Aorta (tissue), 5 donors: ENCODE measurements at places on chromosomes 2 and 18. TPM values are rescaled to one million over a fixed set of nuclear protein-coding genes. Genes with fewer than 3 reads are reported as not detected.

GRCh38 chr2:66583881-66584280 lies 149.0 kb downstream of the MEIS1 start:
- no peaks in the 10 kb centered on the region for H3K36me3 ChIP-seq
- no peaks in the 10 kb centered on the region for H3K4me1 ChIP-seq
- no peak overlapping the region for H3K27ac ChIP-seq
- DNase-seq = no peak

- H3K4me1 ChIP-seq = no peaks in the 10 kb centered on the region
- no peaks in the 10 kb centered on the region for H3K27me3 ChIP-seq
- no peak overlapping the region for H3K4me3 ChIP-seq
- DNase-seq = no peak
- no peak overlapping the region for H3K27ac ChIP-seq
- no peaks in the 10 kb centered on the region for H3K36me3 ChIP-seq
Observed at GRCh38 chr2:83068714-83069113, 1390.4 kb downstream of the SUCLG1 start.

DNA sequence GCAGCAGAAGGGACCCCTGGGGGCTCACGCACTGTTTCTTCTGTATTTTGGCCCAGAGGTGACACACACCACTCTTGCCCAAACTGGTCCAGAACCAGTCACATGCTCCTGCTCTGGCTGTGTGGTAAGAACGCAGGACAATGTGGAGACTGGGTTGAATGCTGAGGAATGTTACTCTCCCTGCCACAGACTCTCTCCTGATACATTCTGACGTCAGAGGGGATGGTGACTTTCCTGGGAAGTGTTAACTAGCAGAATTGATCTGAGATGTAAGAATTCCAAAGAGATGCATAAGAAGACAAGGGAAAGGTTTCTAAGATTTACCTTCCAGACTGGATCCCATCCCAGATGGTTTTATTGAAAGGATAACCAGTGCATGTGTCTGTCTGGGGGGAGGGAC lies 100.8 kb downstream of the ASB1 start:
- no peaks in the 10 kb centered on the region for H3K4me1 ChIP-seq
- H3K4me3 ChIP-seq = no peak overlapping the region
- H3K36me3 ChIP-seq = no peaks in the 10 kb centered on the region
- H3K27ac ChIP-seq = no peak overlapping the region

DNA sequence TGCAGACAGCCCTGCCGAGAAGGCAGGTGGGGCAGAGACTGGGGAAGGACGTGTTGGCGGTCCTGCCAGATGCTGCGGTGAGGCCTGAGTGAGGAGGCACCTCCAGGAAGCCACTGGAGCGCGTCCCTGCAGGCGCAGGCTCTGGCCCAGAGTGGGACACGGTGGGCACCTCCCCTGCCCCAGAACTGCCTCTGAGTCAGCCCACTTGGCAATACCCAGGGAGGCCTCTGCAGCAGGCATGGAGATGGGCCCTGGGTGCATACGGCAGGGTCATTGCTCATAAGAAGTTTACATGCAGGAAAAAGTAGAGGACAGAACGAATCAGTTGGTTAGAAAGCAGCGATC lies 195.9 kb downstream of the TFCP2L1 start:
- no peak overlapping the region for H3K4me3 ChIP-seq
- H3K27me3 ChIP-seq = no peaks in the 10 kb centered on the region
- no peaks in the 10 kb centered on the region for H3K36me3 ChIP-seq

GRCh38 chr2:191176305-191176704 lies 25.5 kb upstream of the STAT4 start:
- no peaks in the 10 kb centered on the region for H3K36me3 ChIP-seq
- no peak for DNase-seq
- H3K27ac ChIP-seq = no peak overlapping the region
- no peak overlapping the region for H3K4me3 ChIP-seq
- H3K27me3 ChIP-seq = no peaks in the 10 kb centered on the region

- no peaks in the 10 kb centered on the region for H3K27me3 ChIP-seq
- no peak for DNase-seq
- peaks cover 11% of the 10 kb centered on the region for H3K4me1 ChIP-seq
- H3K36me3 ChIP-seq = no peaks in the 10 kb centered on the region
- no peak overlapping the region for H3K4me3 ChIP-seq
Observed at GRCh38 chr2:200782251-200782650, 29.5 kb upstream of the BZW1 start.

DNA sequence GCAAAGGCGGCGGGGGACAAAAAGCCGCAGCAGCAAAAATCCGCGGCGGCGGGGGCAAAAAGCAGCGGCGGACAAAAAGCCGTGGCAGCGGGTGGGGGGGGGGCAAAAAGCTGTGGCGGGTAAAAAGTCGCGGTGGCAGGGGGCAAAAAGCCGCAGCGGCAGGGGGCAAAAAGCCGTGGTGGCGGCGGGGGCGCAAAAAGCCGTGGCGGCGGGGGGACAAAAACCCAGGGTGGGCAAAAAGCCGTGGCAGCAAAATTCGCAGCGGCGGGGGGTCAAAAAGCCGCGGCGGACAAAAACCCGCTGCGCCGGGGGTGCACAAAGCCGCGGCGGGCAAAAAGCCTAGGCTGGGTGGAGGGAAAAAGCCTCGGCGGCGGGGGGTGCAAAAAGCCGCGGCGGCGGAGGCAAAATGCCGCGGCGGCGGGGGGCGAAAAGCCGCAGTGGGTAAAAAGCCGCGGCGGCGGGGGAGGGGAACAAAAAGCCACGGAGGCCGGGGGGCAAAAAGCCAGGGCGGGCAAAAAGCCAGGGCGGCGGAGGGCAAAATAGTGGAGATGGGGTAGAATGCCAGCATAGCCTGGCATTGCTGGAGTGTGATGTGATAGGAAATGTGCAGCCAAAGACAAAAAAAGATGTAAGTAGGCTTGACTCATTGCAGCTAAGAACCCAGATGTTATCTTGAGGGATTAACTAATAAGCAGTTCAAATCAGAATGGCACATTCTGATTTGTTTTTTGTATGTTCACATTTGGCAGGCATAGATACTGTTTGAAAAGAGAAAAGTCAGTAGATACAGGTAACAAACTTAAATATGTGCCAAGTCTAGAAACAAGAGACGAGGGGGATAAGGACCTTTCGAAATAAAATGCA lies 1076.3 kb downstream of the RPIA start:
- no peaks in the 10 kb centered on the region for H3K27me3 ChIP-seq
- H3K4me1 ChIP-seq = no peaks in the 10 kb centered on the region
- DNase-seq = peak; percentile 29
- no peaks in the 10 kb centered on the region for H3K36me3 ChIP-seq
- no peak overlapping the region for H3K27ac ChIP-seq

GRCh38 chr2:1626271-1626681 lies 118.0 kb downstream of the PXDN start:
- no peaks in the 10 kb centered on the region for H3K27me3 ChIP-seq
- no peaks in the 10 kb centered on the region for H3K4me1 ChIP-seq
- DNase-seq = peak; percentile 25
- no peak overlapping the region for H3K27ac ChIP-seq

The MC5R gene
- not detected for total RNA-seq

The CYP26B1 gene
- total RNA-seq = 8.8 TPM

DNA sequence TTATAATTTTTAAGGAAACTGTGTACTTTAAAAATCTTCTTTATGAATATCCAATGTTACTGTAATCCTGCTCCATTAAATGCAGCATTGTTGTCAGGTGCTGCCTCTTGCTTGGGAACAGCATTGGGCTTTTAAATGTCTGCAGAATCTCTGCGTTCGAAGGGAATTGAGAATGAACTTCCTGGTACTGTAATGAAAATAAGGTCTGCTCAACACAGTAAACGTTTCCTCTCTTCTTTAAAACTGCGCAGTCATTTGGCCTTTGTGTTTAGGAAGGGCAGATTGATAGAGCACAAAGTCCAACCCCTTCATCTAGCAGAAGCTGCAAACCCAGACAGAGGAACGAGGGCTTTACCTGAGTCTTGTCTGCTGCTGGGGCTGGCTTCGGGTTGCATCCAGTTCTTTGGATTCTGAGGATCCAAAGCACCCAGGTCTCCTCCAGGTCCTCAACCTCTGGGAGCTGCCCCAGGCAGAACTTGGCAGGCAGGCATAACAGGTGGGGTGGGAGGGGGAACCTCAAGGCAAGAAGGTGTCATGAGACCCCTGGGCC lies 104.5 kb downstream of the UGGT1 start:
- no peak for DNase-seq
- no peaks in the 10 kb centered on the region for H3K4me1 ChIP-seq
- no peak overlapping the region for H3K27ac ChIP-seq
- H3K27me3 ChIP-seq = no peaks in the 10 kb centered on the region

DNA sequence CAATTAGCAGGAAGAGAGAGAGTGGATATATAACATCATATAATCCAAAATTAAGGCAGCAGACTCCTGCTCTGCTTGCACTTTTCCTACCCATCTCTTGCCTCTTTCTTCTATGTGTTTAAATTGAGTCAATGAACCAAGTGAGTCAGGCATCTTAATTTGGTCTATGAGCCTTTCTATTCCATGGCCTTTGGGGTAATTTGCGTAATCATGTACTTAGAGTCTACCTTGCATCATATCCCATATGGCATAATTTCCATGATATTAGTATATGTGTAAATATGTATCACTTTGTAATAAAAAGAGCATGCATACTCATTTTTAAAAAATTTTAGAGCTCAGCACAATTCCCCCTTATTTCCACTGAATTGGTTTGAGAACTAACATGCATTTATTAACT lies 555.2 kb downstream of the STK39 start:
- no peak overlapping the region for H3K4me3 ChIP-seq
- DNase-seq = no peak
- H3K4me1 ChIP-seq = no peaks in the 10 kb centered on the region

The CD8B2 gene
- 0.09 TPM for total RNA-seq

The CHAC2 gene
- 1.3 TPM for total RNA-seq

GRCh38 chr18:49177812-49178211 lies 227.0 kb upstream of the SMAD7 start:
- DNase-seq = no peak
- no peaks in the 10 kb centered on the region for H3K4me1 ChIP-seq
- no peak overlapping the region for H3K4me3 ChIP-seq
- no peaks in the 10 kb centered on the region for H3K36me3 ChIP-seq
- no peaks in the 10 kb centered on the region for H3K27me3 ChIP-seq
- no peak overlapping the region for H3K27ac ChIP-seq

The SERPINB11 gene
- not detected for total RNA-seq

The UGT1A7 gene
- total RNA-seq = not detected

DNA sequence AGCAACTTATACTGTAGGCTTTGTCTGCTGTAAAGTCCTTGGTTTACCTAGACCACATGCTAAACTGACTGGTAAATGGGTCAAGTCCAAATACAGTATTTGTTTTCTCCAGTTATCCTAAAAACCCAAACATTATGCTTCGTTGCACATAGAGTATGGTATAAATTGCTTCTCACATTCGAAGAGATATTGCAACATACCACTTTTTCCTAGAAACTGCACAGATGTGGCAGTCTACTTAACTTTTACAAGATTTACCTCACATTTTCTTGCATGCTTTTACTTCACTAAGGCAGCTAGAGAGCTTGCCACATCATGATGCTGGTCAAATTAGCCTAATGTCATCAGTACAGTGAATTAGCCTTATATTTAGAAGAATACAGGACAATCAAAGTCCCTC lies 66.0 kb upstream of the SCN7A start:
- H3K36me3 ChIP-seq = no peaks in the 10 kb centered on the region
- no peak overlapping the region for H3K27ac ChIP-seq
- no peak for DNase-seq
- H3K4me1 ChIP-seq = no peaks in the 10 kb centered on the region
- H3K4me3 ChIP-seq = no peak overlapping the region
- H3K27me3 ChIP-seq = no peaks in the 10 kb centered on the region

DNA sequence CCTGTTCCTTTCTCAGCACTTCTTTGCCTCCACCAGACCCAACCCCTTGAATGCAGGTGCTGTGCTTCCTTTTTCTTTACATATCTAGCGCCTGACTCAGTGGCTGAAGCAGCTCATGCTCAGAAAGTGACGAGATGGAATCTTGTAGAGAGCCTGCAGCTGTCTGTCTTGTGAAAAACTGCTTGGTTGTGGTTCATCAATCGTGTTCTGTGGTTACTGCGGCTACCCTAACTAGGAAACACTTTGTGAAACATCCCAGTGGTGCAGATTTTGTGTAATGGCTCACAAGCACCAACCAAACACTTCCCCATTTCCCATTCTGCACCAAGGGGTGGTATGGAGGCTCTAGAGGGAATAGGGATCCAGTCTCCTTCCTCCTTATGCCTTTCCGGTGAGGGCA lies 307.2 kb upstream of the MMADHC start:
- no peak overlapping the region for H3K27ac ChIP-seq
- no peak overlapping the region for H3K4me3 ChIP-seq
- no peak for DNase-seq
- H3K4me1 ChIP-seq = no peaks in the 10 kb centered on the region
- H3K36me3 ChIP-seq = no peaks in the 10 kb centered on the region

The APCDD1 gene
- total RNA-seq = 7.6 TPM

GRCh38 chr2:119487434-119488244 lies 36.6 kb downstream of the SCTR start:
- no peak overlapping the region for H3K4me3 ChIP-seq
- H3K4me1 ChIP-seq = peaks cover 4% of the 10 kb centered on the region
- no peak for DNase-seq
- H3K36me3 ChIP-seq = no peaks in the 10 kb centered on the region
- H3K27ac ChIP-seq = peak overlapping the region; percentile 28
- H3K27me3 ChIP-seq = no peaks in the 10 kb centered on the region

The GRHL1 gene
- 1.6 TPM for total RNA-seq
